ENCODE measurements at places on chromosomes 4 and X.

GRCh38 chrX:94178145-94178788, 504.3 kb downstream of the FAM133A start:
- no peak for DNase-seq

GRCh38 chr4:123600987-123601904, 204.7 kb downstream of the SPRY1 start:
- no peak for DNase-seq

DNA sequence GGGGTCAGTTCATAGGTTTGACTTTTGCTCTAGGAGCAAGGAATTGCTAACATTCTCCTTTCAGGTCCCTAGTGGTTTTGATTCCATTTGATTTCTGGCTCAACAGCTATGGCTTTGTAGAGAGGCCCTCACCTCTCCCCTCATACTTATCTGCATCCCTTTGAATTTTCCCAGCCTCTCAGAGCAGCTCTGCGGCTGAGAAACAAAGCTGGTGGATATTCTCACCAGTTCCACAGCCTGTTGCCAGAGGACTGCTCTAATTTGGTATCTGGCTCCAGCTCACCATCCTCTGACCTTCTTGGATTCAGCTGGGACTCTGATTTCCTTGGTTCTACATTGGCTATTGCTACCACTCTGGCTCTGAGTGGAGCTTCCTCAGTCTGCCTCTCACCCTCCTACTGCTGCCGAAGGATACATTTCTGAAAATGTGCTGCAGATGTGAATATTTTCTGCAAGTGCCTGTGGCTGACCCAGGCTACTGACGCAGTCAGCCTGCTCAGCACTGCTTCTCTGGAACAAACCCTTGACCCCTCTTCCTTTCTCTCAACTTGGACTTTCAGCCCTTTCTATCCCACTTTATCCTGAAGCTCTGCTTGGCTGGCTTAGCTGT, 110.9 kb upstream of the ENPEP start:
- DNase-seq, result no peak

DNA sequence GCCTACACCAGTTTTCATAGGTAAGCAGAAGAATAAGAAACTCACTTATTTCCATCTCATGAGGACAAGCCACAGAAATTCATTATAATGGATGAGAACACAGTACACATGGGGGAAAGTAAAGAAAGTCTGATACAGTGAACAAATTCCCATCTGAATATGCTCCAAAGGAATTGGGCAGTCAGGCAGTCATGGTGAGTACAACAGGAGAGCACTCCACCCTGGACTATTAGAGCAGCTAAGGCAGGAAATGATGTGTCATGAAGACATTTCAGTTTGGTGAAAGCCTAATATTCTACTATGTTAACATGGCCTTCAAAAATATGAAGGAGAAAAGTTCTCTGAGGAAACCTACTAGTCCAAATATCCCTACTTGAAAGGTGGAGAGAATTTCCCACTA, 92.0 kb upstream of the PRDX4 start:
- no peak for DNase-seq

GRCh38 chr4:152245680-152246079, 290.2 kb downstream of the FBXW7 start:
- no peak for DNase-seq

All from nephron progenitor cell (in vitro differentiated cells).